ENCODE measurements at places on chromosomes 6 and 20.

GRCh38 chr20:25259358-25259757, 11.5 kb downstream of the PYGB start:
- no peak for DNase-seq

DNA sequence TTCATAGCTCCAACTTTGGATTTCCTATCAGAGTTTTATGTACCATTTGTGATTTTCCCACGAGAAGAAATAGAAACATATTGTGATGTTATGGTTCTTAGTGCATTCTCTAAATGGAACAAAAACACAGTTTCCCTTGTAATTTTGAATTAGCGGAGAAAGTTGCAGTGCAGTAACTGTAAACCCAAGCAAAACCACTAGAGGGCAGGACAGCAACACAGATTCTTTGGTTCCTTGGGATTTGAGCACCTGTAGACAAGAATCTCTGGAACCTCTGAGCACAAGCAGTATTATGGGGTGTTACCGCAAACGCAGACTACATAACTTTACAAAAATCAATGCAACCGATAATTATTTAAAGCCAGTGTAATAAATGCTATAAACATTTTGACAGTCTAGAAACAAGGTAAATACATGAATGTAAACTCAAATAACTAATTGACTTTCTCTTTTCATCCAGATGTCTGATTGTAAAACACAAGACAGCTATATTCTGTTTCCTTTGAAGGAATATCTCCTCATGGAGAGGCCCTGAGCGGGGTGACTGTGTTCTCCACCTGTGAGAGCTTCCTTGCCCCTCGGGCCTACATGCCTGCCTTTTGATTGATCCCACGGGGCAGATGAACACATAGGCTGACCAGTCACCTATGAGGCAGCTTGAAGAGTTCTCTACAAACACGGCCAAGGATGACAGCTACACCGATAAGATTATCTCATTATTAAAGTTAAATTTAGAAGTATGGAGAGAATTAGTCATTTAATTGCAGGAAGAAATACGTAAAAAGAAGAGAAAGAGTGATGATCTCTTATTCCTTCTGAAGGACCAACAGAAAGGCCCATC, 67.5 kb upstream of the COL21A1 start:
- DNase-seq, result no peak

DNA sequence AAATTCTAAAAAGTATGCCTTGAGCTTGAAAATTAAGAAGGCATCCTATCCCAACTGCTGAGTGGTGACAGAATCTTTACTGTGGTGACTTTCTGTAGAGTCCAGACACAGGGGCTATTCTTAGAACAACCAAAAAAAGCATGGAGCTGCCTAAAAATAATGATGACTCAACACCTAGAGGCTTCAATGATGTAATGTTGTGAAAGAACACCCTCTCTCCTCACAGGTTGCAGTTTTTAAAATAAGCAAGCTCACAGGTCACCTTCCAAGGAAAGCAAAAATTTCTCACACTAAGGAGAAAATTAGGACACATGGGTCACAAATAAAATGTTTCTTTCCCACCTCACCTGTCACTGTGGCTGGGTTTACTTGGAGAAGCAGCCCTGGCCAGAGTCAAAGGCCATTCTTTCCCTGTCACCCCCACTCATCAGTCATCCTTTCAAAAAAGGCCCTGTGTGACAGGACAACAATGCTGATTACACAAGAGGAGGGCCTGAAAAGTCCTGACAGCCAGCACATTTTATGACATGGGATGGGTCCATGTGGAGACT, 53.5 kb downstream of the RCAN2 start:
- no peak for DNase-seq

DNA sequence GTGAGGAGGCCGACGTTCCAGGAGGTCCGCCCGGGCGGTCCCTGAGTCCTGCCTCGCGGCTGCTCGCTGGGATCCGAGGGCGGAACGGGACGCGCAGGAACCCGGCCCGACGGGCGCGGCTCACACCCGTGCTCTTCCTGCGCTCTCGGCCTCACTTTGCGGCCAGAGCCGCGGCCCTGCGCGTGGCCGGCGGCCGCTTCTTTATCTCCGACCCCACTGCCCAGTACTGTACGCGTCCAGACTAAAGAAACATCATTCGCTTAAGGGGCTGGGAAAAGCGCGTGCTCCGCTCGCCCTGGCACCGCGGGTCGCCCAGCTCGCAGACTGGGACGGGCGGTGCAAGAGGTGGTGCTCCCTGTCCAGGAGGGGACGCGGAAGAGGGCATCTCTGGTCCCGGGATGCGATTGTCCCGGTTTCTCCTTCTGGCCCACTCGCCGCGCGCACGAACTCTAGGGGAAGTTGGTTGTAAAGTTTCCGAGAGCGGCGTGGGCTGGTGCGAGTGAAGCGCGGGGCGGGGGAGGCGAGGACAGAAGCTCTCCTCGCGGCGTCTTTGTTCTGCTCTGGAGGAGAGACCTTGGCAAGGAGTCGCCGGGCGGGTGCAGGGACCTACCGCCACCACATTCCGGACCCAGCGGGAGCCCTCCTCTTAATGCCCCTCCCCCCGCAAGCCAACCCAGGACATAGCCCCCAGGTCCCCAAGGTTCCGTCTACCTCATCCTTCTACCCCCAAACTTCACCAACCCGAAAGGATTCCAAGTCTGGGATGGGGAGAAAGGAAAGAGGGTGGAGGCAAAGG, 71.0 kb downstream of the SOX4 start:
- no peak for DNase-seq

DNA sequence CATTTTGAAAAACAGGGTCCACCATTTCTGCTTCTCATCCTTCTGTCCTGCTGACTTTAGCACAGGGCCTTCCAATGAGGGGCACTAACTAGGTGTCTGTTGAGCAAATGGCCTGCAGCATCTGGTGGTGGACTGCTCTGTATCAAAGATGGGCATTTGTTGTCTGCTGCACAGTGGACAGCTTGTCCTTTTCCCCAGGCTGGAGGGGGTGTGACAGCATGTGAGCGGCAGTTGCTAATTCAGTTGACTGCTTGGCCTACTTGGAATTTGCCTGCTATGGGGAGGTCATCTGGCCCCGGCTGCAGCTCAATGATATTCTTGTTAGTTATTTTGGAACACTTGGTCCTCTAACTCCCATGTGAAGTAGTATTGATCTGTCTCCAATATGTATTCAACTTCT, 93.7 kb downstream of the SH3BGRL2 start:
- no peak for DNase-seq

DNA sequence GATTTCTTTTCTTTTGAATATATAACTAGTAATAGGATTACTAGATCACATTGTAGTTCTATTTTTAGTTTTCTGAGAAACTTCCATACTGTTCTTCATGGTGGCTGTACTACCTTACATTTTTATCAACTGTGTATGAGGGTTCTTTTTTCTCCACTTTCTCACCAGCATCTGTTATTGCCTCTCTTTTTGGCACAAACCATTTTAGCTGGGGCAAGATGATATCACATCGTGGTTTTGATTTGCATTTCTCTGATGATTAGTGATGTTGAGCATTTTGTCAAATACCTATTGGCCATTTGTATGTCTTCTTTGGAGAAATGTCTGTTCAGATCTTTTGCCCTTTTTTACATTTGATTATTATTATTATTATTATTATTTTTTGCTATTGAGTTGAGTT, 86.1 kb upstream of the TCF21 start:
- DNase-seq, result no peak

- no peak for DNase-seq
Measured at GRCh38 chr20:19621072-19621471, 137.0 kb upstream of the RIN2 start.

DNA sequence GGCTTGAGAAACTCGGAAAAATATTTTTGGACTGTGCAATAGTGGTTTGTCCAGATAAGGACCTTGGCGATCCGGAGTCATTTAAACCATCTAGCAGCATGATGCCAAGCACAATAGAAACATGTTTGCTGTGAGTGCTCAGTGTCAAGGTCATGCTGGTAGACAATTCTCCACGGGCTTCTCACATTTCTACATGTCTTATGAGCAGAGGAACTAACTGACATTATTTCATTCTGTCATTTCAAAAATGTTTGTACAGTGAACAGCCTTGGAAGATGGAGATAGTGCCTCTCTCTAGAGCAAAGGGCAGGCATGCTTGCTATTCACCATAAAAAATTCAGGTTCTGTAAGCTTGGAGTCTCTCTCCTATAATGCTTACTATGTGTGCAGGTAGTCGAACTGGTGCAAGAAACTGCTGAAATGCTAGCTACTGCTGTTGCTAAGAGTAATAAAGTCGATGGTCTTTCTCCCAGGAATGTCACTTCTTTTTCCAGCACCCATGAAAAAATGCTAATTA, 25.4 kb upstream of the CCN2 start:
- no peak for DNase-seq

DNA sequence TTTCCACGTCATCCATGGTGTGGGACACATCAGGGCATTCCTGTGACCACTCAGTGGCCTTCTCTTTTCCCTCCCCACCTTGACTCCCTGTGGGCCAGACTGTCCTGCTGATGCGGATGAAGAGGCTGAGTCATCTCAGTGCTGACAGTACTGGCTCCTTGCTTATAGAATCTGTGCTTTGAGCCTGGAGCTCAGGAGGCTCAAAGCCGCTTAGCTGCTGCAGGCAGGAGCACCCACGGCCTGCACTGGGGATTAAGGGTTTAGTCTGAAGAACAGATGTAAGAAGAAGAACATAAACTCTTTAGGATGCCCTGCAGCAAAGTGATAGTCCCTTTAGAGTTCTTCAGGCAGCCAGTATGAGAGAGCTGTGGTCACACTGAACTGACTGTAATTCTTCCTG, 642.0 kb upstream of the CHD6 start:
- no peak for DNase-seq

DNA sequence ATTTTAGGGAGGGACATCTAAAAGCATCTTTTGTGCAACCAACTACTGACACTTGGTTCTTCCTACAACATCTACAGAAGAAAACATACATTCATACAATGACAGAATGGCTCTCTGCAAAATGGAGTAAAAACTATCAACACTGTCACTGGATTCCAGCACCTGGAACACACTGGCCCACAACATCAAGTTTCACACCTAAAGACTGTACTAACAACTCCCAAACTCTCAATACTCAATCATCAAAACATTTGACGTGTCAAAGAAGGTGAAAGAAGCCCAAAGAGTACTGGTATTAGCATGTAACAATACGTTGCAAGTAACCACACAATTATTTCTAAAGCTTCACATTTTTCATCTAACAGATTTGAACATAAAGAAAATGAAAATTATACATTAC, 2.1 kb downstream of the CPNE1 start:
- no peak for DNase-seq

- DNase-seq, result no peak
Measured at GRCh38 chr20:21125072-21125848, 622 bp upstream of the KIZ start.

- no peak for DNase-seq
Measured at GRCh38 chr20:58791286-58791685, 59.4 kb downstream of the GNAS-AS1 start.

DNA sequence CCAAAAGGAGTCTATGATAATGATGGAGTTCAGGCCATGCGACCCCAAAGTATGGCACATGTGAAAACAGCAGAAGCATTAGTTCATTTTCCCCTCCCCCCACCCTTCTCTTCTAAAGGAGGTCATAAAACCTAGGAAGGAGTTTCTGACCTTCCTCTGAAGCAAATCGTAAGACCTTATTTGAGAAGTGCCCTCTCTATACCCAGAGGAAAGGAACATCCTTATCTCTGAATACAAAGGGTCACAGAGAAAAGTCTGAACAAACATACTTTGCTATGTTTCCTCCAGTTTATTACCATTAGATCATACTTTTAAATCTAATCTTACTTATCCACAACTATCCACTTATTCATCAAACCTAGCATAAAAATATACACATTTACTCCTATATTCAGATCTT, 48.6 kb downstream of the SLX4IP start:
- no peak for DNase-seq
